ENCODE measurements at places on chromosomes 3 and 15. TPM values are rescaled to one million over a fixed set of nuclear protein-coding genes. Genes with fewer than 3 reads are reported as not detected.

ATOSA gene
- 63.3 TPM for total RNA-seq

GCHFR gene
- 69.7 TPM for total RNA-seq

C2CD4B gene
- 0.49 TPM for total RNA-seq

PTH1R gene
- 13.0 TPM for total RNA-seq
